ENCODE measurements at places on chromosomes 7 and 10.

- DNase-seq: no peak
Observed at GRCh38 chr10:77744245-77744644, 106.6 kb upstream of the KCNMA1 start.

DNA sequence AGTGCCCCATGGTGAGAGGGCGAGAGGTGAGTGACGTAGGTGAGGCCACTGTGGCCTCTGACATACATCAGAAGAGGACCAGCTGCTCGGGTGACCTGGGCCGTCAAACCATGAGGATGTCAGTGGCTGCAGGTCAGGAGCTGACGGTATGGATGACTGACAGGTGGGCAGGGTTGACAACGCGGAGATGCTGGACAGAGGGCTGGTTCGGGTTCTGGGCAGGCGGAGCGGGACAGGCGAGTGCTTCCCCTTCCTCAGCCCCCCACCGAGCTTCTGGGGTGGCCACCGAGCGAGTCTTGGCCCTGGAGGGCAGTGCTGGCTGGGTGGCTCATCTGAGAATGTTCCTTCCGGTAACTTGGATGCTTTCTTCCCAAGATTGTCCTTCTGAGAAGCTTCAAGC lies 91.8 kb downstream of the ACTR3B start:
- no peak for DNase-seq

DNA sequence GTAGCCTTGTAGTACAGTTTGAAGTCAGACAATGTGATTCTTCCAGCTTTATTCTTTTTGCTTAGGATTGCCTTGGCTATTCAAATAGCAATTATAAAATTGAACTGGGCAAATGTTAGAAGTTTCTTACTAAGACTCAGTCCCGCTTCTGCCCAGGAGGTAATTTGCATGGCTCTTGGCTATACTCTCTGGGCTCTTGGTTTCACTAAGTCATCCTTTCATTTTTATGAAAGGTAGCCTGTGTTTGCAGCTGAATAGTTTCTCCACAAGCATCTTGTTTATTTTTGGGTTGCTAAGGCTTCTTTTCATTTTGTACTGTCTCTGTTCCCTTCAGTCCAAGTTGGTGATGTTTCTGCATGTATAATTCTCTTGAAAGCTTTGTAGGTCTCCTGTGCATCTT lies 340.6 kb downstream of the SH2D4B start:
- DNase-seq: no peak

DNA sequence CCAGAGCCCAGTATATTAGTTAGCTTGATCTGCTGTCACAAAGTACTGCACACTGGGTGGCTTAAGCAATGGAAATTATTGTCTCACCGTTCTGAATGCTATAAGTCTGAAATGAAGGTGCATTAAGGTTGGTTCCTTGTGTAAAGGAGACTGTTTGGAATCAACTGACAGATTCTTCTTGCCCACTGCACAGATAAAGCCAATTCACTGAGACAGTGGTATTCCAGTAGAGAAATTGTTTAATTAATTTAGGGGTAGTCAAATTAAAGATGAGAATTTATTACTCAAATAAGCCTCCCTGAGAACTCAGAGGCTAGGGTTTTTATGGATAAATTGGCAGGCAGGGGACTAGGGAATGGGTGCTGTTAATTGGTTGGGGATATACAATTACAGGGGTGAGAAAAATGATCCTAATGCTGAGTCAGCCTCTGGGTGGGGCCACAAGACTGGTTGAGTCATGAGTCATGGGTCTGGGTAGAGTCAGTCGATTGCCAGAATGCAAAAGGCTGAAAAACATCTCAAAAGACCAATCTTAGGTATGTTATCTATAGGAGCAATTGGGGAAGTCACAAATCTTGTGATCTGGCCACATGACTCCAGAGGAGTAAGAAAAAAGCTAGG lies 23.5 kb upstream of the SAMD9L start:
- no peak for DNase-seq

- DNase-seq: no peak
Observed at GRCh38 chr7:7103343-7104313, 78.7 kb upstream of the C1GALT1 start.

DNA sequence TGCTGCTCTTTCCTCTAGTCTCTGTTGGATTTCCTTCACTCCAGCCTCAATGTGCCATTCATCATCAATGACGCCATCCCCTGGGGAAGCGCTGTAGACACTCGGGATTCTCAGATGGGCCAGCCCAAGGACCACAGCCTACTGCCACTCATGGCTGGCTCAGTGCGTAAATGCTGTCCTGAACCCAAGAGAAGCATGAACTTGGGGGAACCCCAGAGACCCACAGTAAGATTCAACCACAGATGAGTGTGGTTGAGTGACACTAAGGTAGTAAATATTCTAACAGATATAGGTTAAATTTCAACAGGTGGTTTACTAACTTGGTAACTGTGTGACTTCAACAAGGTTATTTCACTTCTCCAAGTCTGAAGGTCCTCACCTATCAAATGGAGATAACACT lies 304.1 kb downstream of the GRM8 start:
- DNase-seq: no peak

- no peak for DNase-seq
Observed at GRCh38 chr10:62554632-62555199, 180.5 kb downstream of the ZNF365 start.

GRCh38 chr10:85679710-85680109 lies 686.9 kb downstream of the GRID1 start:
- no peak for DNase-seq

GRCh38 chr10:79094412-79095175 lies 25.8 kb downstream of the ZMIZ1 start:
- no peak for DNase-seq

- peak; percentile 20 for DNase-seq
Observed at GRCh38 chr10:35641676-35642034, 441 bp downstream of the FZD8 start.

- no peak for DNase-seq
Observed at GRCh38 chr7:15647309-15647708, 39.2 kb downstream of the MEOX2 start.

GRCh38 chr7:121620206-121620605 lies 224.1 kb upstream of the FAM3C start:
- no peak for DNase-seq

- DNase-seq: no peak
Observed at GRCh38 chr10:9898633-9899395, 1118.9 kb upstream of the CELF2 start.

DNA sequence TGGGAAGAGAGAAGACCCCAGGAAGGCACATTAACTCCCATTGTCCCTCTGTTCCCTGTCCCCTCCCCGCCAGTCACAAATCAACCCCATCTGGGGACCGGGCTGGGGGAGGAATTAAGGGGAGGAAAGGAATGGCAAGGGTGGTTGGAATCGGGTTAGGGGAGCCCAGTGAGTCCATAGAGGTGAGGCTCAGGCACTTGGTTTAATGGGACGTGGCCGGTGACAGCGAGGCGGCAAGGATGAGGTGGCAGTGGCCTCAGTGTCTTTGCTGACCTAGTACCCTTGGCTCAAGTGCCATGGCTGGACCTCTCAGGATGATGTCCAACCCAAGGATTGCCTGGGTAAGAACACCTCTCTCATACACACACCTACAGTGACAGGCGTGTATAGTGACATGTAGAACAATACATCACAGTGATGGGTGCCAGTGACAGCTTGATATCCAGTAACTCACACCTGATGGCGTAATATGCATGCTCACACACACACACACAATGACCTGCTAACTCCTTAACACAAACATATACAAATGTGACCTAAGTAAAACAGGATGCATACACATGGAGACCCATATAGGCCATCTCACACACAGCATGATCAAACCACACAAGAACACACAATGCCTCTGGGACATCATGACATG lies 12.3 kb downstream of the KCNIP2 start:
- DNase-seq: no peak

DNA sequence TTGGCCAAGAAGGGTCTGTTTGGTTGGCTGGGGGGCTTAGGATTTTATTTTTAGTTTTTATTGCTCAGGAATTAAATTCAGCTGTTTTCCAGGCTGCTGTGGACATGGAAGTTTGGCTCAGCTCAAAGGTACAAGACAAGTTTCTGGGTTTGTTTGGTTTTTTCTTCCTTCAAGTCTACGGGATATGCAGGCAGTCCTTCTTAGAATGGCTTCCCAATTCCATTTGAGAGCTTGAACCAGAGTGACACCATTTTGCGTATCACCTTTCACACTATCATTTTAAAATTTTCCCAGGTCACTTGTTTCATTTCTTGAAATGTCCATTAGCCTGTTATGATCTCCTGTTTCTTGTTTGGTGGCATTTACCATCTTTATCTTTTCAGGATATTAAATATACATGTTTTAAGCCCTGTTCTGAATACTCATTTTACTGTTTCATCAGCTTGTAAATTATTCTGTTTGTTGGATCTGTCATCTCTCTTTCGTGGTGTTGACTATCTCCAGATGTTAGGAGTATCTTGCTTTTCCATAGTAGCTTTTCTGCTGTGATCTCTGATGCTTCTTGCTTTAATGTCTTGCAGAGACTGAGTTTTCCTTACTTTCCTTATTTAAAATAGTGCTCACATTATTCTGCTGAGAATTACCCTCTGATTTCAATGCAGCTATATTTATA lies 9.4 kb upstream of the TMEM168 start:
- no peak for DNase-seq

GRCh38 chr7:54932818-54933543 lies 85.8 kb upstream of the EGFR start:
- DNase-seq: peak; percentile 62

DNA sequence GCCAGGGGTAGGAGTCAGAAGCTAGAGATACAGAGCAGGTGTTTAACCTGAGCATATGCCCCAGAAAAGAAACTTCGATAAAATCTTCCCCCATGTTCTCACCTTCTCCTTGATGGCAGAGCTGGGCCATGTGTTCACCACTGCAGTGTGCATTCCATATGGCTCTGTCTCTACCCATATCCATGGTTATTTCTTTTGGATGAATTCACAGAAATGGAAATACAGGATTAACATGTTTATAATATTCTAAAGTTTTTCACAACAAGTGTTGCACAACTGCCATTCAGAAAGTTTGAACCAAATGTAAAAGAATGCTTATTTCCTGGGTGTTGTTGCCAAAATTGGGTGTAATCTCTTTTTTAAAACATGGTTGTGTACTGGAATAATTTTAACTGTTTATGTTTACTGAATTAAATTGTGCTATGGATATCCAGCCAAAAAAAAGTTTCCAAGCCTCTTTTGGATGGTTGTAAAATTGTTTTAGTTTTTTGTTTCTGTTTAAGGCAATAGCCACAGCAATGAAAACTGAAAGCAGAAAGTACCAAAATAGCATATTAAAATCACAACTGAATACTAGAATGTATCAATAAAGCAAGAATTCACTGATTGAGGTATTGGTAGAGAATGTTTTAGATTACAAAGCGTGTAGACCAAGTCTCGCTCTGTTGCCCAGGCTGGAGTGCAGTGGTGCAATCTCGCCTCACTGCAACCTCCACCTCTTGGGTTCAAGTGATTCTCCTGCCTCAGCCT lies 19.9 kb upstream of the CCNY start:
- no peak for DNase-seq

GRCh38 chr7:40470091-40470592 lies 335.3 kb downstream of the SUGCT start:
- no peak for DNase-seq

GRCh38 chr7:47609803-47610452 lies 28.0 kb upstream of the TNS3 start:
- DNase-seq: no peak
